Ascending aorta (tissue), 2 donors: ENCODE measurements at places on chromosomes 11 and 22.

DNA sequence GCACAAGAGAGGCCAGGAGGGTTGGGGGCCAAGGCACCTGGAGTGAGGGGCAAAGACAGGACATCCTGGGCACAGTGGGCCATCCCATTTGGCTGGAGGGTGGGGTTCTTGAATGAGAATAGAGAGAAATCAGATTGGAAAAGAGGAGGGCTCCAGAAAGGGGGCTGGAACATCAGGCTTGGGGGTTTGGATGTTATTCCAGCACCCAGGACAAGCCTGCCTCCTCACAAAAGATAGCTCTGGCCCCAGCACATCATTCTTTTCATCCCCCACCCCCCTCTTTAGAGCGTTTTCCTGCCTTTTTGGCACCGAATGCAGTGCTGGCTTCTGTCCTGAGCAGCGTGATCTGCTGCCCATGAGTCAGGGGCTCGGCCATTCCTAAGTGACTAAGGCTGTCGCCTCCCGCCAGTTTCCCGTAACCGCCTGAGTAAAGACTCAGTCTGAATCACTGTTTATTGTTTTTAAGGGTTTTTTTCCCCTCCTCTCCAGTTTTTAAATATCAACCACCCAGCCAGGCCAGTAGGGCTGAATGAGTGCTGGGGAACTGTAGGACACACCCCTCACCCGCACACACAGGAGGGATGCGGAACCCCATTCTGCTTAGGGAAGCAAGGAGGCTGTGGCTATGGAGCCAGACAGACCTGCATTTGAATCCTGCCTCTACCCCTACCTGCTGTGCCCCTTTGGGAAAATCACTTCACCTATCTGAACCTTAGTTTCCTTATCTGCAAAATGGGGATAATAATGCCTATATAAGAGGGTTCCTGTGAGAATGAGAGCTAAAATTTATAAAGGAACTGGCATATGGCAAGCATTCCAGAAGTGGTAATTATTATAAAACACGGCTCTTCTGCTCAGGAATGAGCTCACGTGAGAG, 32.4 kb upstream of the NAV2 start:
- DNase-seq: peak; percentile 98
- peaks cover 11% of the 10 kb centered on the region for H3K4me1 ChIP-seq
- peak overlapping the region; percentile 93 for H3K27ac ChIP-seq
- no peaks in the 10 kb centered on the region for H3K36me3 ChIP-seq
- no peaks in the 10 kb centered on the region for H3K27me3 ChIP-seq

DNA sequence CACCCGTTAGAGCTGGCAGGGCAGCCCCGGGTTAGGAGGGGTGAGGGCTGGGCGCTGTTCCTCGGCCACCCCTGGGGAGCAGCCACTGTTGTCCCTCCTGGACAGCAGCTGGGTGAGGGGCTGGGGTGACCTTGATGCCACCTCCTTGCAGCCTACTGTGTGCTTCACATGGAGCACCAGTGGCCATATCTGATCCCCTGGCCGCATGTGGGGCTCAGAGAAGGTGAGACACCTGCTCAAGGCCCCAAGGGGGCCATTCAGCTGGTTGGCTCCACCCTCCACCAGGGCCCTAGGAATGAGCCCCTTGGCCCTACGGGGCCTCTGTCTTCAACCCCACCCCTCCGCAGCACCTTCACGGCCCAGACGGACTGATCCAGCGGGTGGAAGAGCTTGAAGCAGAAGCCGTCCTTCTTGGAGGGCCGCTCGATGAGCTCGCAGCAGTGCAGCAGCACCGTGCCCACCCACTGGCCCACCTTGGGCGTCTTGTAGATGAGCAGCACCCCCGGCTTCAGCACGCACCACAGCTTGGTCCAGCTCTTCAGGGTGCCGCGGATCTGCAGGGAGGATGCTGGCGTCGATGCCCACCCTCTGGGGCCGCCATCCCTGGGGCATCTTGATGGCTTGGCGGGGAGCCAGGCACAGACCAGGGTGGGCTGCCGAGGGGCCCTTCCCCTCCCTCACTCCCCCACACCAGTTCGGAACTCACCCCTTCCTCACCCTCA, 44.9 kb downstream of the OSBPL5 start:
- H3K27ac ChIP-seq: no peak overlapping the region
- H3K27me3 ChIP-seq: no peaks in the 10 kb centered on the region
- H3K4me3 ChIP-seq: no peak overlapping the region
- peak; percentile 62 for DNase-seq
- peaks cover 19% of the 10 kb centered on the region for H3K4me1 ChIP-seq

DNA sequence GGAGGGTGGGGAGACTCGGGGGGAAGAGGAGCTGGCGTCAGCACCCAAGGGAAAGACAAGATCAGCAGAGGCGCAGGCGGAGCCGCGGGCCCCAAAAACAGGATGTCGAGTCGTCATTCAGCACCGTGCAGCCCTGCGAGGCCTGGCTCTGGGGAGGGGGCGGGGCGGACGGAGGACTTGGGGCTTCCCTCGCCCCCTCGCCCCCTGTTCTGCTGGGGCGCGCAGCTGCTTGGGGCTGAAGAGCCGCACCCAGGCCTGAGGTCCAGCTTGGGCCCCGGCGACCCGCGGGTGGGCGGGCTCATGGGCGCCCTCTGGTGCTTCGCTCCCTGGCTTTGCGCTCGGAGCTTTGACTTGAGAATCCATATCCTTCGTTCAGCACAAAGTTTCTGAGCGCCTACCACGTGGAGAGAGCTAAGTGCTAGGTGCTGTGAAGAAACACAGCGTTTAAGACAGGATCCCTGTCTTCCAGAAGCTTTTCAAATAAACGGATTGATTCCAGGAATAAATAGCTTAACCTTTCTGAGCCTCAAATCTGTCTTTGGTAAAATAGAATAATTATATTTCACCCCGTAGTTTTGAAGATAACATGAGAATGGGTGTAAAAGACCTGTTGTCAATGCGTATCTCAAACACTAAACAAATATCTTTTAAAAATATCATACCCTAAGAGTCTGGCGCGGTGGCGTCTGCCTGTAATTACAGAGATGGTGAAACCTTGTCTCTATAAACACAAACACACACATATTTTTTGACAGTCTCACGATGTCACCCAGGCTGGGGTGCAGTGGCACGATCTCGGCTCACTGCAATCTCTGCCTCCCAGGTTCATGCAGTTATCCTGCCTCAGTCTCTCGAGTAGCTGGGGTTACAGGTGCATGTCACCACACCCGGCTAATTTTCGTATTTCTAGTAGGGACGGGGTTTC, 929 bp upstream of the RHOG start:
- H3K4me1 ChIP-seq: peaks cover 7% of the 10 kb centered on the region
- H3K27ac ChIP-seq: peak overlapping the region; percentile 98

GRCh38 chr11:1232883-1233321, 10.0 kb downstream of the MUC5B start:
- no peak overlapping the region for H3K4me3 ChIP-seq
- H3K36me3 ChIP-seq: no peaks in the 10 kb centered on the region
- DNase-seq: no peak
- H3K4me1 ChIP-seq: no peaks in the 10 kb centered on the region

DNA sequence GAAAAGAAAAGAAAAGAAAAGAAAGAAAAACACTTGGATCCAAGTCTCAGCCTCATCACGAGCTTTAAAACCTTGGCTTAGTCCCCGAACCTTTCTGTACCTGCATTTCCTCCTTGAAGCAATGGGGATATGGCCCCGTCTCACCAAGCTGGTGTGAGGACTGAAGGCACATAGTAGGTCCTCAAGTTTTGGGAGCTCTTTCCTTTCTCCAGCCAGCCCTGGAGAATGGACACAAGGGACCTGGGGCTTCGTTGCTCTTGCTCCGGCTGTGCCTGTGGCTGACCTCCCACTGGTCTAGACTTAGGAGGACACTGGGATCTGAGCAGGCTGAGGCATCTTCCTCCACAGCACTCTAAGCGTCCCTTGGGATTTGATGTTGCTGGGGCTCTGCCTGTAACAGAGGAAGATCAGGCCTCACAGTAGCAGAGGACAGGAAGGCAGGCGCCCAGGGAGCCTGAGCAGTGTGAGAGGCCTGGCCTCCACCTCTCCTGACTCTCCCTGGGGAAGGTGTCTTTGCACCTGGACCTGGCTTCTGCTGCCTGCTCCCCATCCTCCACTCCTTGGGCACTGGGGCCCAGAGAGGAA, 32.8 kb downstream of the KCNC1 start:
- no peak for DNase-seq
- H3K36me3 ChIP-seq: no peaks in the 10 kb centered on the region
- H3K27me3 ChIP-seq: no peaks in the 10 kb centered on the region
- H3K4me3 ChIP-seq: no peak overlapping the region
- no peaks in the 10 kb centered on the region for H3K4me1 ChIP-seq
- H3K27ac ChIP-seq: no peak overlapping the region

GRCh38 chr22:25749420-25750169, 7.6 kb downstream of the MYO18B start:
- H3K4me3 ChIP-seq: no peak overlapping the region
- no peak for DNase-seq

DNA sequence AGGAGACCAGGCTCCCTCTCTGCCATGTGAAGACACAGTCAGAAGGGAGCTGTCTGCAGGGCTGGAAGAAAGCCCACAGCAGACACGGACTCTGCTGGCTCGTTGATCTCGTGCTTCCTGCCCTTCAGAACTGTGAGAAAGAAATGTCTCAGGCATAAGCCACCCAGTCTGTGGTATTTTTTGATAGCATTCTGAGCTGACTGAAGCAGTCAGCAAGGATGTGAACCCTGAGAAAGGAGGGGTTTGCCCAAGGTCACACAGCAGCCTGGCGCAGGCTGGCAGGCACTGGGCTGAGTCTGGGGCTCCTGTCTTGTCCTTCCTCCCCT, 255.1 kb upstream of the B3GAT1 start:
- no peak overlapping the region for H3K4me3 ChIP-seq
- no peak overlapping the region for H3K27ac ChIP-seq
- H3K36me3 ChIP-seq: no peaks in the 10 kb centered on the region
- DNase-seq: no peak
- H3K4me1 ChIP-seq: no peaks in the 10 kb centered on the region
- H3K27me3 ChIP-seq: no peaks in the 10 kb centered on the region

GRCh38 chr22:36910461-36910860, 3.0 kb upstream of the CSF2RB start:
- H3K27me3 ChIP-seq: no peaks in the 10 kb centered on the region
- no peak for DNase-seq
- H3K27ac ChIP-seq: no peak overlapping the region
- no peak overlapping the region for H3K4me3 ChIP-seq

DNA sequence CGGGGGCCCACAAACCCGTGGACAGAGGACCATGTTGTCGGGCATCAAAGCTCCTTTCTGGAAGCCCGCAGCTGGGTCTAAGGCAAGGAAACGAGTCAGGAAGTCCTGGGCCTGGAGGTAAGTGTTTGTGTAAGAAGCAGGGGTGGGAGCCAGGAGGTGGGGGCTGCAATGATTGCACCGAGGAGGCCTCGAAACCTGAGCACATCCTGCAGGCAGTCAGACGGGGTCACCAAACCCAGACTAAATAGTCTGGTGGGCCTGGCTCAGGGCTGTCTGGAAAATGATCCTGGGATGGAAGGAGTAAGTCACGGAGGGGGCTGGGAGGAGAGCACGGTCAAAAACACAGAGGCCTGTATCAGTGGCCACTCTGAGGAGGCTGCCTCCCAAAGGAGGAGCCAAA, 539.2 kb downstream of the MN1 start:
- no peak overlapping the region for H3K27ac ChIP-seq
- no peak for DNase-seq
- H3K27me3 ChIP-seq: no peaks in the 10 kb centered on the region

DNA sequence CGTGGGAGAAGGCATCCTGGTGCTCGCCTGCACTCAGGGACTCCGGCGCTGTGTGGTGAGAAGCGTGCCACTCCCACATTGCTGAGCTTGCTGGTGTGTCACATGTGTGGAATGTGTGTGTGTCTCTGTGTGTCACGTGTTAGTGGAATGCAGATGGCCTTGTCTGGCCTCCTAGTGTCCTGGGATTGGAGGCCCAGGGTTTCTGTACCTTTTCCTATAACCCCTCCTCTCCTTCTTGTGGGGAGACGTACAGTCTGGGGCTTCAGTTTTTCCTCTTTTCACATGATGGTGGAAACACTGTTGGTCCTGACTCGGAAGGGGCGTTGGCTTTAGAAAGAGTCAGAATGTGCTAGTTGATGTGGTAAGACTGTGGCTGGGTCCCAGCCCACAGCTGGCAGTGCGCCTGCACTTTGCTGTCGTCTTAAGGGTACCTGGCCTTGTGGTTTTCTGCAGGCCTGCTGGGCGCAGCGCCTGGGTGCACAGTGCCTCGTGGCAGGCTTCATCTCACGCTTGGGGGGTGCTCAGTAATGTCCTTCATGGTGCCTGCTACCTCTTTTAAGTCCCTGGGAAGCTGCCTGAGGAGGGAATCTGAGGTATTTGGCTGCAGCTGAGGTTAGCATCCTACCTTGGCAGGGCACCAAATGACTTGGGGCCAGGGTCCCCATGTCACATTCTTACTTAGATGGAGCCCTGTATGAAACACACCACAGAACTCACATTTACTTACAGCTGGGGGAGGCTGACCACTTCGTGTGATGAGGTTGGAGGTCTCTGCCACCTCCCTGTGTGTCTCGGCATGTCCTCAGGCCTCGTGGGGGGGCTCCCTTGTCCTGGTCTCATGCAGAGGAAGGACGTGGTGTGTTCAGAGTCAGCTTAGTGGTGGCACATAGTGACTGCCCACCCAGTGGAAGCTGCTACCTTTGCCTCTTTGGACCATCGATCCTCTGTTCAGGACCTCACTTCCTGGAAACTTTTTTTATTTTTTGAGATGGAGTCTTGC, 61.9 kb downstream of the MED15 start:
- peak; percentile 91 for DNase-seq
- peaks cover 20% of the 10 kb centered on the region for H3K4me1 ChIP-seq
- H3K27ac ChIP-seq: peak overlapping the region; percentile 72
- H3K4me3 ChIP-seq: no peak overlapping the region

GRCh38 chr11:88300888-88301487, 36.5 kb downstream of the CTSC start:
- H3K36me3 ChIP-seq: no peaks in the 10 kb centered on the region
- H3K4me3 ChIP-seq: no peak overlapping the region
- no peaks in the 10 kb centered on the region for H3K27me3 ChIP-seq

GRCh38 chr11:112511911-112512310, 251.3 kb upstream of the PLET1 start:
- H3K27ac ChIP-seq: no peak overlapping the region
- H3K27me3 ChIP-seq: no peaks in the 10 kb centered on the region
- no peak overlapping the region for H3K4me3 ChIP-seq
- no peaks in the 10 kb centered on the region for H3K4me1 ChIP-seq
- DNase-seq: no peak
